Stimulated activated CD8-positive, alpha-beta memory T cell treated with anti-CD3 and anti-CD28 coated beads, Interleukin-4, amount 100 ng/mL, for 4 hours (primary cell): ENCODE measurements at places on chromosomes 7 and 10.

GRCh38 chr7:11191574-11192220 lies 218.0 kb downstream of the PHF14 start:
- no peak for DNase-seq

DNA sequence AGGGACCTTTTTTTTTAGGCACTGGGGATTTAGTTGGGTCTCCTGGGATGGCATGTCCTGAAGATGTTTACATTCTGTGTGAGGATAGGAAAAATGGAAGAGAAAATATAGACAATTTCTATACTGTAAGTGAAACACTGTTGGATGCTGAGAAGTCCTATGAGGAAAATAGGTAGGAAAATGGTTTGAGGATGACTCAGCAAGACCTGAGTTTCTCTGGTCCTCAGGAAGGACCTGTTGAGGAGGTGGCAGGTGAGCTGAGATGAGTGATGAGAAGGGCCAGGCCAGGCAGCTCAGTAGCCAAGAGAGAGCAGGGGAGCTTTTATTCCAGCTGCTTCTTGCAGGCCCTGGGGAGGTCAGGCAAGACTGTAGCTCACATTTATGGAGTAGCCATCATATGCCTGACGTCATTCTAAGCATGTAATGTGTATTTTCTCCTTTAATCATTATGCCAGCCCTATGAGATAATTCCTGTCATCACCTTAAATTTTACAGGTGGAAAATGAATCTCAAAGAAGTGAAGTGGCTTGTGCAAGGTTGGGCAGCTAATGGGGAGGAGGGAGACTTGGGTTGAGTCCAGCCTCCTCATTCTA lies 19.1 kb upstream of the LRRC18 start:
- no peak for DNase-seq

GRCh38 chr7:39754326-39755120 lies 131.2 kb downstream of the RALA start:
- DNase-seq: no peak

GRCh38 chr10:51606825-51607462 lies 92.5 kb downstream of the CSTF2T start:
- no peak for DNase-seq

- no peak for DNase-seq
Observed at GRCh38 chr7:55100544-55101327, 81.9 kb downstream of the EGFR start.

DNA sequence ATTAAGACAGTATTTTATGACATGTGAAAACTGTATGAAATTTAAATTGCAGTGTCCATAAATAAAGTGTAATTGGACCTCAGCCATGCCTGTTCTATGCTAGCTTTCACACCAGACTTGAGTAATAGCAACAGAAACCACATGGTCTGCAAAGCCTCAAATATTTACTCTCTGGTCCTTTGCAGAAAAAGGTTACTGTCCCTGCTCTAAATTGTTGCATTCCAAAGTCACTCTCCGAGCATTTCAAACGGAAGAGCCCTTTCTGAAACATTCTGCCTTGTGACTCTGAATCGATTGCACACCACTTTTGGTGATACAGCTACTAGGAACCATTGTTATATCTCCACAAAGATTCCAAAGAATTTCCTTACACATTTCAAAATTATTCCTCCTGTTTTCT lies 81.0 kb upstream of the STK17A start:
- no peak for DNase-seq

GRCh38 chr7:107742678-107743566 lies 1.0 kb upstream of the CBLL1 start:
- DNase-seq: peak; percentile 19

DNA sequence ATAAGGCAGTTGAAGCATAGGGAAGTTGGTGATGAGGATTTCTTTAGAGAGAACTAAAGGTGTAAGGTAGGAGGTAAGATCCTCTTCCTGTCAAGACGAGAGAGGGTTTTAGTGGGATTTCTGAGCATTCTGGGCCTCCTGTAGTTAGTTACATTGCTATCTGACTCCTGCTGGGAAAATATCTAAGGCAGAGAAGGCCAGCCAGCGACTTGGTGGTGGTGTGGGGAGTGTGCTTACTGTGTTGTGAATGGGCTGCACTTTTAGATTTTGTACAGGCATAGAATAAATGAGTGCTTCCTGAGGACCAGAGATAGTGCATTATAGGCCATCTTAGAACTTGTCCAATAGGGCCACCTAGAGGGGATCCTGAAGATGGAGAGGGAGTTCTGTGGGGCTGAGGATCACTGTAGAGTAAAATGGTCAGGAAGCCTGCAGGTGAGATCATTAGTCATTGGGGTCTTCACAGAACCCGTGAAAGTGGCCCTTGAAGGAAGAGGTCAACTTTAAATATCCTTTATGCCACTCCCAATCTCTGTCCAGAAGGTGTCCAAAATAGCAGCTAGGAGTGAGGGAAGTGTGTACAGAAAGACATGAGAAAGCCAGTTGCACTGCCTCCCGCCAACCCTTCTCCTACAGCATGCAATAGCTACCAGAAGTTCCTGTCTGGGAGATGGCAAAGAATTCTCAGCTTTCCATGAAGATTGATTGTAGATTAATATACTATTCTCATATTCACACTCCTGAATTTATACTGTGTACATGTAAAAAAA lies 266.6 kb downstream of the POLR1F start:
- DNase-seq: no peak

GRCh38 chr7:88328787-88329186 lies 22.1 kb upstream of the STEAP4 start:
- DNase-seq: no peak

- DNase-seq: no peak
Observed at GRCh38 chr10:21750424-21750823, 216.4 kb downstream of the MLLT10 start.

- DNase-seq: no peak
Observed at GRCh38 chr7:96344236-96344635, 22.3 kb upstream of the SLC25A13 start.

- DNase-seq: no peak
Observed at GRCh38 chr10:114548662-114549061, 109.4 kb downstream of the ABLIM1 start.

DNA sequence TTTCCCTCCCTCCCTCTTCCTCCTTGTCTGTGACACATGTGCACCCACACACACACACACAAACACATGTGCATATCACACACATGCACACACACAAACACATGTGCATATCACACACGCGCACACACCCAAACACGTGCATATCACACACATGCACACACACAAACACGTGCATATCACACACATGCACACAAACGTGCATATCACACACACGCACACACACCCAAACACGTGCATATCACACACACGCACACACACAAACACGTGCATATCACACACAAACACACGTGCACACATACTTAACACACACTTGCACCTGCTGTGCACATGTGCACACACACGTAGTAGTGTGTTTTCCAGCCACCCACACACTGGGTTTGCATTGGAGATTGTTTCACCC lies 29.4 kb upstream of the KNDC1 start:
- DNase-seq: no peak

GRCh38 chr7:17239683-17240521 lies 58.5 kb upstream of the AHR start:
- no peak for DNase-seq

GRCh38 chr10:89505640-89506275 lies 29.6 kb downstream of the SLC16A12 start:
- no peak for DNase-seq

- DNase-seq: no peak
Observed at GRCh38 chr10:93173967-93174845, 100.5 kb downstream of the CYP26A1 start.

GRCh38 chr10:58918887-58919286 lies 257.6 kb upstream of the PHYHIPL start:
- no peak for DNase-seq

- no peak for DNase-seq
Observed at GRCh38 chr7:151648429-151648828, 128.7 kb upstream of the RHEB start.

- no peak for DNase-seq
Observed at GRCh38 chr7:140375892-140376730, 22.2 kb downstream of the SLC37A3 start.

- no peak for DNase-seq
Observed at GRCh38 chr7:55366461-55367070, 1.4 kb downstream of the LANCL2 start.

- no peak for DNase-seq
Observed at GRCh38 chr10:127978481-127978880, 71.6 kb downstream of the PTPRE start.

GRCh38 chr10:52474265-52474664 lies 160.2 kb downstream of the DKK1 start:
- no peak for DNase-seq

DNA sequence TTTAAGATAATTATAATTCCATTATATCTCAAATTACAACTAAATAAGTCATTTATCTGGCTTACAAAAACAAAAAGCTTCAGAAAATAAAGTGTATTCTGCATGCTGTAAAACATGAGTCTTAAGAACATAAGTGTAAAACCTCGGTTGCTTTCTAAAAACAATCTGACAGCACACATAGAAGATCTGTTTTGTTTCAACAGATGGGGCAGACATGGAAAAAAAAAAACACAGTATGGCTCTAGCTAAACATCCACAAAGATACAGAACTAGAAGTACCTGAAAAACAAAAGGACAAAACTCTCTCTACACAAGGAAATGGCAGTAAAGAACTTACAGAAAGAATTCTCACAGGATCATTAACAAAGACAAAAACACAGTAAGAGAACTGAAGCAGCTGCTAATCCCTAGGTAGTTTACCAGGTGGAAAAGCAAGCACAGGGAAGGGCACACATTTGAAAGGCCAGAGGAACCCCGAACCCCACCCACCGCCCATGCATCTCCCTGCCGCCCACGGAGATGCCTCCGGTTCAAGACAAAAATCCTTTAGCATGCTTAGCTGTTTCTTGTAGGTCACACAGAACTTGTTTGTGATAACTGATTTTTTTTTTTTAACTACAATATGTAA lies 42.5 kb downstream of the DLD start:
- no peak for DNase-seq

- DNase-seq: no peak
Observed at GRCh38 chr7:144995495-144995894, 159.6 kb upstream of the TPK1 start.

- DNase-seq: no peak
Observed at GRCh38 chr7:101857358-101857811, 40.0 kb downstream of the CUX1 start.

DNA sequence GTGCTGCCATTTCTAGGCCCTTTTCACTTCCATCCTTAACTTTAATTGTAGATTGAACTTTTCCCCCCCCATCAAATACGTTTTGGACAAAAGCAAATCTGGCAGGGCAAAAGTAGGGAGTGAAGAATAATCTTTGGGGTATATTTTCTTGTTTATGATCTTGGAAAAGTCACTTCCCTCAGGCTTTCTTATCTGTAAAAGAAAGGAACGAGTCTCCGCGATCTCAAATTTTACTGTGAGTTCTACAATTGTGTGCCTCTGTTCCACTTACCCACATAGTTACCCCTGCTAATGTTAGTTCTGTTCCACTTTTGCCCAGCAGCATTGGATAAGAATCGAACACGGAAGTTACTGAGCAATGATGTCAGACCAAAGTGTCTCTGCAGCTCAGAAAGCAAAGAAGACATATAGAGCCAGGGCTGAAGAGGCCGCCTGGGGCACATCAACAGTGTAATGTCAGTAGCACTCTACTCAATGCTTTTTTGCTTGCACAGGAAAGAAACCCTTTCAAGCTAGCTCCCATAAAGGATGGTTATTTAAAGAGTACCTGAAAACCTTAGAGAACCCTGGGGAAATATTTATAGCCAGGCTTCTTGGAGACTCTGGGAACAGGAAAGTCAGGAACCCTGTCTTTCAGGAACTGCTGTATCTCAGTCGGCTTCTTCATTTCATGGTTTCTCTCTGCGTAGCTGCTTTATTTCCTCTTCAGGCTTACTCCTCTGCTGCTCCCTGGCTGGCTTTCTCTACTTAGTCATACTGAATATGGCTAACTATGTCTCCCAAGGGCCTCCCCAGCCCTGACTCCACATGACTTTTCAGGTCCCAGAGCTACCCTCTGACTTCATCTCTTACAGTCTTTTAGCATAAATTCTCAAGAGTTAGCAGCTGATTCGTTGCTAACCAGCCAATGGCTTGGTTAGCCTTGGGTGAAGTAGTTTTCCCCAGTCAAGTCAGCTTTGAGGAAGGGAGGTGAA lies 123.7 kb upstream of the FAM3C start:
- DNase-seq: no peak
